ENCODE measurements at places on chromosomes 7 and 10.

- no peak for DNase-seq
These were observed 26.5 kb downstream of the ADRA2A start for GRCh38 chr10:111103196-111103840.

DNA sequence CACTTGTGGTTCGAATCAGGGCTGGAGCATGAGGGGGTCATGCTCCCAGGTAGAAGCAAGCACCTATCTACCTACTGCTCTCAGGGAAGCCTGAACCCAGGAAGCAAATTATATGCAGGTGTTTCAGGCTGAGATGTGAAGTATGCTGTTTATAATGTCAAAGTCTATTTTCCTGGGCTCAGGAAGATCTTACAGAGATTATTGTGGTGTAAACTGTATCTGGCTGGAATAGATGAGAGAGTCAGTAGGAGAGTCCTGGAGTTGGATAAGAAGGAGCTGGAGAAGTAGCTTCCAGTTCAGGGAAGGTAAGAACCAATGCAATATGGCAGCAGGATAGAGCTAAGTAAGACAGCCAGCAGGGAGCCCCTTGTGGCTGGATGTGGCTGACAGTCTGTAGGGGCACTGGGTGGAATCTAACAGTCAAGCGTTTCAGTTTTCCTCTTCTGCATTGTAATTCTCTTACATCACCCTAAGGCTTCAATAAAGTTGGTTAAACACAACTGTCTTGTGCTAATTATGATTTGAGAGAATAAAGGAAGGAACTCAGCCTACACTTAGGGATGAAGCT is 105.9 kb upstream of the EEPD1 start:
- peak; percentile 14 for DNase-seq

GRCh38 chr7:55193245-55193644 is 171.9 kb upstream of the LANCL2 start:
- DNase-seq: no peak

DNA sequence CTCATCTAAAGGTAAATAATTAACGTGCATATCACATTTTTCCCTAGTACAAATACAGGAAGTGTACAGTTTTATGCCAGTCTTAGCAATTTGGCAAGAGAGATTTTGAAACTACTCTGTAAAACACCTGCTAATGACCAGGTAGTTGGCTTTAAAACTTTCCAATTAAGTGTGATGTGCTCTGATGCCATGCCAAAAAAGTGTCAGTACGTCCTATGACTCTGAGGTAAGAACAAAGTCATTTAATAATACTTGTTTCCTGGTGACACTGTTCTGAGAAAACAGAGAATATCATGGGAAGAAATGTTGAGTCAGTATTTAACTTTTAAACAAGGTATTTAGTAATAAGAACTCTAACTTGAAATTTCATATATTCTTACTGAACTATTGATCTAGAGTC is 9.6 kb downstream of the PDZD8 start:
- DNase-seq: no peak

DNA sequence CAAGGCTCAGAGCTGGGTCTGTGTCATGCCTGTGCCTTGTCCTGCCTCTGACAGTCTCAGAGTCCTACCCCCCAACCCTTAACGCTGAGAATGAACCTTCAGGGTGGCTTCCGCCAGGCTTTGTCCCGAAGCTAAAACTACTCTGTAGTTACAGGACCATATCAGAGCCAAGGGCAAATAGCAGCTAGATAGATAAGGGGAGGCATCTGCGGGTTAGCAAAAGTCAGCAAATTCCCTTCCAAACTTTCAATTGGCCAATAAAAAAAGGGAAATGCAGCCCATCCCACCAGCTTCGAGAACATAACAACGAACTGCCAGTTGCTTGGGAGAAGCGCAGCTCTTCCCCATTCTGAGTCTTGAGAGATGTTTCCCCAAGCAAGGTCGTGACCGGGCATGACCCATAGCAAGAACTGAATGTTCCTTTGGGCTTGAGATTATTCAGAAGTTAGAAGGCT is 17.7 kb downstream of the CCL24 start:
- peak; percentile 86 for DNase-seq

GRCh38 chr10:59993931-59994330 is 87.6 kb upstream of the CCDC6 start:
- no peak for DNase-seq

DNA sequence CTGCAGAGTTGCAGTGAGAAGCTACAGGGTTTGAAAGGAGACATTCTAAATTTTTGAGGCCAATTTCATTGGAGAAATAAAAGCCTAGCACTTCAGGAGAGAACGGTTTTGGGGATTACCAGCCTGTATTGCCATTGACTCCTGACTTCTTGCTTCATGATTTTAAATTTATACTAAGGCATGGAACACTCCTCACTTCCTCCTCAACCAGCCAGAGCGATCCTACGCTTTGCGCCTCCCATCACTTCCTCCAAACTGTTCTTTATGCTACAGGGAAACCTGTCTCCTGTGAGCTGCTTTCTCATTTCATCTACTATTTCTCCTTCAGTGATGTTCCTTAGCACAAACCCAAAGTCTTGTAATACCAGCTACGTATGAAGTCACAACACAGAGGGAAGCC is 495.1 kb downstream of the SUGCT start:
- DNase-seq: peak; percentile 19

DNA sequence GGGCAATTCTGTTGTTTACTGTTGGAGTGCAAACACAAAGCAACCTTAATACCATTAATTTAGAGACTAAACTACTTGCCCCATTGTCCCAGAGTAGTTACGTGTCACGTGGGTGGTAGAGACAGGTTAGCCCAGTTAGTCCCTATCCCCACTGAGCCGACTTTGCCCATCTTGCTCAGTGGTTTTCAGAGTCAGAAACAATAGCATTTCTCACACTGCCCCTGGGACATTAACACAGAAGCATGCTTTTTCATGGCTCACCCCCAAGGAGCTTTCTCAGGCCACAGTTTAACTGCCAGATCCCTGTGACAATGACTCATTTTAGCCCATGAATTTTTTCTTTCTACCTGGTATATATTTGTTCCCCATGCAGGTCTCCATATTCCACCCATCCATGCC is 271.0 kb downstream of the POU6F2 start:
- DNase-seq: no peak

GRCh38 chr10:51879238-51879637 is 179.8 kb upstream of the CSTF2T start:
- peak; percentile 45 for DNase-seq

DNA sequence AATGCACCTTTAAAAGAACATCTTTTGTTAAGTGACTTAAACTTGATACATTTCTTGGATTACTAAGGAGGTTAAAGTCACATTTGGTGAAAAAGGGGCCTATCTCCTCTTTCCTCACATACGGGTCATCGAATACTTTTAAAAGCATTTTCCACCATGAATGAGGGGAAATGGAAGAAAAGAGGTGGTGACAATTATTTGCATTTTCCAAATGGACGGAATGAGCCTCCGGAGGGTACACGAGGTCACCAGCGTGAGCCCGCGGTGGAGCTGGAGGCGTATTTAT is 1.0 kb upstream of the BMPR1A start:
- peak; percentile 56 for DNase-seq

DNA sequence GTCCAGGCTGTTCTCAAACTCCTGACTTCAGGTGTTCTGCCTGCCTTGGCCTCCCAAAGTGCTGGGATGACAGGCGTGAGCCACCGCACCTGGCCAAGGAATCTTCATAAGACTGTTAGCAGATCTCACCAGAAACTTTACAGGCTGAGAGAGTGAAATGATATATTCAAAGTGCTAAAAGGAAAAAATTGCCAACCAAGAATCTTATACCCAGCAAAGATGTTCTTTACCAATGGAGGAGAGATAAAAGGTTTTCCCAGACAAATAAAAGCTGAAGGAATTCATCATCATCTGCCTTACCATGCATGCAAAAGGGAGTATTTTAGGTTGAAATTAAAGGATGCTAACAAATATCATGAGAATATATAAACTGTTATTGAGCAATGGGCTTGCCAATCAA is 23.6 kb downstream of the GIMAP7 start:
- DNase-seq: no peak

- DNase-seq: peak; percentile 35
These were observed 13.6 kb downstream of the VPS50 start for GRCh38 chr7:93245525-93246432.

DNA sequence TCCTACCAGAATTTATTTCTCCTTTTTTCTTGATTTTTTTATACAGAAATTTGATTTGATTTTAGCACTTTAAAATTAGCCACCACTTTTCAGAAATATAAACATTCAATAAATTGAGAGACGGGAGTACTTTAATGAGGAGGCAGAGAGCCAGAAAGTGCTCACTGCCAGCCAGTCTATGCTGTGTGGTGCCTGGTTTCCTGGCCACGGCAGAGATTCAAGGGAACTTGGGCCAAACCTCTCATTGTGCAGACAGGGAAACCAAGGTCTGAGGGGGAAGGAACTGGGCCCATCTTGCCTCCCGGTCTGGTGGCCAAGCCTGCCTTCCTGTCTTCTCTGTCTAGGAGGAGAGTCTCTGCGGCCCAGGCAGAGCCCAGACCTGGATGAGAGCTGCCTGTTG is 25.9 kb downstream of the ADAMTS14 start:
- DNase-seq: no peak

- DNase-seq: no peak
These were observed 254.5 kb downstream of the AHR start for GRCh38 chr7:17552952-17553351.

DNA sequence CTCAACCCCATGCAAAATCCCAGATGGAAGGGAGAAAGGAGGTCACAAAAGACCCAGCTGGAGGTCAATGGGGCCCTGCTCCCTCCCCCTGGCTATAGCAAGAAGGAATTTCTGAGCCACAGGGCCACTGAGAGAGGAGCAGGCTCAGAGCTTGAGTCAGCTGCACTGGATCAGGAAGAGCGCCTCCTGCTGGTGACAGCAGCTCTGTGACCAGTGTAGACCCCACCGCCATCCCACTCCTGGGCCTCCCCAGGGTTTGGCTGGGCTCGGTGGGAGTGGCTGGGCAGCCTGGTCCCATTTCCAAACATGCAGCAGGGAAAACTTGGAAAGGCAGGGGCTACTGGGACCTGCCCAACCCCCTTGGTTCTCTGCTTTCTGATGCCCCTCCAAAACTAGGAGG is 31.5 kb upstream of the PRLHR start:
- DNase-seq: no peak

DNA sequence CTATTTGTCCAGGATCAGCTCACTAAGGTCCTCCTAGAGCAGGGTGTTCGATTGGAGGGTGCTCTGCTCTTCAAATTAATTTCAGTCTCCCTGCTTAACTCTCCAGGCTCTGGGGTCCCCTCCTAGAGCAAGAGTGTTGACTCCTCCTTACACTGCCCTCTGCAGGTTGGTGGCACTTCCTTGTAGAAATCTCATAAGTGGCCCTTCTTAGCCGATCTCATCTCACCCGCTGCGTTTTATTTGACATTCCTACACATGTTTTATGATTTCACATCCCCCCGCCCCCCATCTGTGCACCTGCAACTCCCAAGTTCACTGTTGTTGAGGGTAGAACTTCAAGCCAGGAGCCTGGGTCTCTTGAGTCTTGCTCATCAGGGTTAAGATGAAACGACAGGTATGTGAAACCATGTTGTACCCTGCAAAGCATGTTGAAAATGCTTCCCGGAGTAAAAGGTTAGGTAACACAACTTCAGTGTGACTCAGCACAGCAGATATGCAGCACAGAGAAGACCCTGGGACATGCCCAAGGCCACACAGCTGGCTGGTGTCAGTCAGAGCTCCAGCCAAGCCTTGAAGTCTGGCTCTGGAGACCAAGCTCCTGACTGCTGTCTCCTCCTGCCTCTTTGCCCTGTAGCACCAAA is 171.2 kb downstream of the PRKAG2 start:
- peak; percentile 15 for DNase-seq

- DNase-seq: no peak
These were observed 28.9 kb downstream of the PPIF start for GRCh38 chr10:79376078-79376628.

DNA sequence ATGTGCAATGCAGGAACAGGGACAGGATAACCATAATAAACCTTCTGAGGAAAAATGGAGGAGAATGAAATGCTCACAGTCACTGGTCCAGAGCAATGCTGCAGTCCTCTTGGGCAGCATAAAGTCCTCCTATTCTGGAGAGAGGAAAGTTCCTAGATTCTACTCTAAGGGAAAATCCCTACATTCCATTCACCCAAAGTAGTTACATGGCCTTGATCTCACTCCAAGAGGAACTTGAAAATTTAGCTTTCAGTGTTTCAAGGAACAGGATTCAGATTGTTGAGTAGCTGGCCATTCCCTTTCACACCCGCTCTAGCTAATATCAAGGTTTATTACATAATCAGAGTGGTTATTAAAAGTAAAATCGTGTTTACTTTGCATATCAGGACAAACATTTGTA is 168.3 kb downstream of the CHRM2 start:
- DNase-seq: no peak

- no peak for DNase-seq
These were observed 72.8 kb downstream of the ST8SIA6 start for GRCh38 chr10:17381502-17382142.

GRCh38 chr10:7817576-7817975 is 729 bp upstream of the TAF3 start:
- no peak for DNase-seq

DNA sequence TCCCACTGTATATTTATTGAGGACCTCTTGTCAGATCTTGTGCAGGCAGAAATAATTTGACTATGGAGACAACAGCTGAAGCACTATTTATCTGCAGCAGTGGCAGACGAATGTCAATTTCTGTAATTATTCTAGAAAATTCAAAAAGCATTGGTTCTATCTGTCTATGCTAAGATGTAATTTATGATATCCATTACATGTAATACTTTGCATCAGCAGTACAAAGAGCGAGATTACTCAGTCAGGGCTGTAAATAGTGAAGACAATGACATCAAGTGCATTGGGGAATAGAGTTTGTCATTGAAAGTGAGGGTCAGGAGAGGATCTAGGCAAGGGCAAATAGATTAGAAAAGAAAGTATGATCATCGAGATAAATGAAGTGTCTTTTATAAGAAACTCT is 508.2 kb downstream of the ZWINT start:
- DNase-seq: no peak

DNA sequence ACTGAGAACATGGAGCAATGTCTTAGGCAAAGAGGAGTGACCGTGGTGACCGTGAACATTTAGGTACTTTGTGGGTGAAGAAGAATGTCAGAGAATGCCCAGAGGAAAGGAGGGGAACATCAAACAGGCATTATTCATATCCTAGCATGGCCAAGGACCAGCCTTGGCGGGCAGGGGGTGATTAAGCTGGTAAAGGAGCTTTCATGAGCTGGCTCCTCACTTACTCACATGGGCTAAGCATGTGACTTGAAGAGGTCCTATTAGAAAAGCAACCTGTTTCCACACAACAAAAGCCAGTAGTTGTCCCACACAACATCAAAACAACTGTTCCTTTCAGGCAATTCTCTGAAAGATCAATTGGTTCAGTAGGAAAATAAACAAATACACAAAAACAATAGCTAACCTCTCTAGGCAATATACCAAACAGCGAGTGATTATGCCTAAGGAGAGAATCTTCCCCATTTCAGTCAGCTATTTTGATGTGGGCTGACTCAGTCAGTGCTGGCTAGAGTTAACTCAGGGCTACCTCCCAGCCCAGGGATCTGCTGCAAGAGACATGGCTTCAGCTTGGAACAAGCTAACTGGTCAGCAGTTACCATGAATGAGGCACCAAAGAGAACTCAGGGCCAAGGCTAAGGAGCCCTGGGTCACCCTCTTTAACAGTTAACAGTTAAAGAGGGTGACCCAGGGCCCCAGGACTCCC is 283.5 kb downstream of the ARHGAP12 start:
- peak; percentile 15 for DNase-seq
